ENCODE measurements at places on chromosomes 2 and 18.

DNA sequence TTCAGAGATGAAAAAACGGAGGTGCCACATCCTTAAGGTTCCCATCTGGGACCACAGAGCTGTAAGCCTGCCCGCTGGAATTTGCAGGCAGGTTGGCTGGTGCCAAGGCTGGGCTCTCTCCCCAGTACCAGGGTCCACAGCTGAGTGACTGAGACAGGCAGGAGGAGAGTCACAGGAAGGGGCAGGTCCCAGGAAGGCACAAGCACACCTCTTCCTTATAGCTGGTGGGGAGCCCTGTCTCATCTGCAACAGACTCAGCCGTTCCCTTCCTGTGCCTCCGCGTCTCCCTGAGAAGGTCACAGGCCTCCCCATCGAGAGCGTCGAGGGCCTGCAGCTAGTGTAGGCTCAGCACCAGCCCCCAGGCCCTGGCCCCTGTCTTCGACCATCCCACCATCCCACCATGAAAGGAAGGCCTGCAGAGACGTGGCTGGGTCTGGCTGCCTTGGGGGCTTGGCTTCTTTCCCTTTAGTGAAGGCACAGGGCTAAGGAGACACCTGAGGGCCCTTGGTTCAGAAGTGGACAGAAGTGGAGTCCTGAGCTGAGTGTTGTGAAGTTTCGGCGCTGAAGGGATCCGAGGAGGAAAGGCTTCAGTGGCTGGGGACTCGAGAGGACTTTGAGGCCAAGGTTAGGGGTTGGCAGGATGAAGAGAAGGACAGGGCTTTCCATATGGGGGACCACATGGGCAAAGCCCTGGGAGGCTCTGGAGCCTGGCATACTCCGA lies 26.8 kb downstream of the GLI2 start:
- no peak for DNase-seq

DNA sequence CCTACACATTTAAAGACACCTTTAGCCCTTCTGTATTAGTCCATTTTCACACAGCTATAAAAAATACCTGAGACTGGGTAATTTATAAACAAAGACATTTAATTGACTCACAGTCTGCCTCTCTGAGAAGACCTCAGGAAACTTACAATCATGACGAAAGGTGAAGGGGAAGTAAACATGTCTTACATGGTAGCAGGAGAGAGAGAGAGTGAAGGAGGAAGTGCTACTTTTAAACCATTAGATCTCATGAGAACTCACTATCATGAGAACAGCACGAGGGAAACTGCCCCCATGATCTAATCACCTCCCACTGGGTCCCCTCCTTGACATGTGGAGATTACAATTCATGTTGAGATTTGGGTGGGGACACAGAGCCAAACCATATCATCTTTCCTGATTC lies 946.6 kb downstream of the SLC4A3 start:
- DNase-seq, result no peak

- DNase-seq, result no peak
These were observed 410.3 kb downstream of the LRP1B start for GRCh38 chr2:141720476-141720875.

DNA sequence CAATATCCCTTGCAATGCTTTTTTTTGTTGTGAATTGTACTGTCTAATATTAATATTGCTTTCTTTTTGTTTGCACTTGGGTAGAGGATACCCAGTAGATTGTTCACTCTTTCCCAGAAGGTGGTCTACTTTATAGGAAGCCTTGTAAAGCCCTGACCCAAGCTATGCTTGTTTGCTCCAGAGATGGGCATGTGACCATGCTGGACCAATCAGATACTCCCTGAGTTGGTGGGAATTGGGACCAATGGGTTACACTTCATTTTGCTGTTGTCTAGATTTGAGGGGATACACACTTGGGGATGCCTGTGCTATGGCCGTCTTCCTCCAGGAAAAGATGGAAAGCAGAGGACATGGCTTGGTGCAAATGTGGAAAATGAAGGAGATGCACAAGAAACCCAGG lies 314.3 kb downstream of the DYSF start:
- no peak for DNase-seq

DNA sequence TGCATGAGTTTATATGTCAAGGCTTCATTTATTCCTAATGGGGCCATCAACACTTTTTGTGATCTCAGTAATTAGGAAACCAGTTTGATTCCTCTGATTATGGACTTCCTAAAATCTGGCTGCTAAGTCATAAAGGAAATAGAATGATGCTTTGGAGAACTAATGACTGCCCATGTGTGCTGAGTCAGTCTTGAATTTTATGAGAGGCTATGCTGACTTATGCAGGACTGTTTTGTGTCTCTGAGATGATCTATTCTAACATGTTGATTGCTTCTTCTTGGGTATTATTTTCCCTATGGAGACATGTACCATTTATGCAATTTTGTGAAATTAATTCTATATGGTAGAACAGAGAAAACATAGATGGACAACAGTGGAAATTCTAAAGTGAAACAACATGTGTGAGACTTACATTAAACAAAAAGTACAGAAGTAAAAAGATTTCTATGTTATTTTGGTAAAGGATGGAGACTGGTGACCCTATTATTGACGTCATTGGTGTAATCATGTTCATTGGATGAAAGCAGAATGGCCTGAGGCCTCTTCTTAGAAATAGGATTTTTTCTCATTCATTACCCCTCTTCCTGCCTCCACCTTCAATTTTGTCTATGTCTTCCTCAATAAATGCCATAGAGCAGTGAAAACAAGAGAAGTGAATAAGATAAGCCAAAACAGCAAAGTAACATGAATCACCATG lies 1658.2 kb upstream of the PIK3C3 start:
- no peak for DNase-seq

DNA sequence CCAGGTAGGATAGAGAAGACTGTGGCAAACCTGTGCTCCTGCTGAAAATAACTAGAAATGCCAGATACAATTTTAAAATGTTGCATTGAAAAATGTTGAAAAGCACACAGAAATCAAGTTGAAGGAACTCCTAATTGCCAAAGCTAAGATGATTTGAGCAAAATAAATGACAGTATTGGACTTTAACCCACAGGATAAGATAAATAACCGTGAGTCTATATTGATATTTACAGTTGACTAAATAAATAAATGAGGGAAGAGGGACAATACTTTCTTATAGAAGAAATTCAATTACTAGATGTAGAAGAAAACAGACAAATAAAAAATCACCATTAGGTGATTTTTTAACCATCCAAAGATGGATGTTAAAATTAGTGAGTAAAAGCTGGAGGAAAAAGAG lies 59.0 kb downstream of the CWC22 start:
- no peak for DNase-seq

- DNase-seq, result no peak
These were observed 29.0 kb downstream of the CFAP210 start for GRCh38 chr2:169664978-169665930.

DNA sequence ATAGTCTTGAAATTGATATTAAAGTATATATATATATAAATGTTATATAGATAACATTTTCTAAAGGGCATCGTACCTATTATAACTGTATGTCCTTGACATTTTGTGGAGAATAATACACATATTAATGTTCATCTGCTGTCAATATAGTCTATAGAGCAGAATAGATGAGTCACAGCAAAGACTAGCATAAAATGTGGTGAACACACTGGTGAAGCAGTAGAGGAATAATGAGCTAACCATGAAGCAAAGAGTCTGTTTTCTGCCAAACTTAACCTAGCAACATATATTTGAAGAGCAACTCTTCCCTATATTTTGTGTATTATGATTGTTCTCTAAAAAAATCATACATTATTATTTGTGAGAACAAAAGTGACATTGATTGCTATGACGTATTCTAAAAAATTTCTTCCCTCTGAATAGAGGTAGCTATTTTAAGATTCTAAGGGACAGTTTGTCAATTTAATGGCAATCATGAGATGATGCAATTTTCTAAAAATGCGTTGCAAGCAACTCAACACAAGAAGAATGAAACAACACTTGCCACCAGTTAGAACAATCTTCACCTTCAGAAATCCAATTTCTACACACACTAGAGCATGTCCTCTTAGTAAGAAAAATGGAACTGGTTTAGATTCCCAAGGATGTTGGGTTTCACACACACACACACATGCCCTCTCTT lies 22.0 kb downstream of the DOCK10 start:
- no peak for DNase-seq

- DNase-seq, result no peak
These were observed 11.6 kb upstream of the PTPN2 start for GRCh38 chr18:12895626-12896025.

Measured in retina (tissue), 1 donor.